ENCODE measurements at places on chromosomes 6 and 20. TPM values are rescaled to one million over a fixed set of nuclear protein-coding genes. Genes with fewer than 3 reads are reported as not detected.
A peak's percentile ranks its signal among the peaks of the same experiment; 100 is the strongest.

DNA sequence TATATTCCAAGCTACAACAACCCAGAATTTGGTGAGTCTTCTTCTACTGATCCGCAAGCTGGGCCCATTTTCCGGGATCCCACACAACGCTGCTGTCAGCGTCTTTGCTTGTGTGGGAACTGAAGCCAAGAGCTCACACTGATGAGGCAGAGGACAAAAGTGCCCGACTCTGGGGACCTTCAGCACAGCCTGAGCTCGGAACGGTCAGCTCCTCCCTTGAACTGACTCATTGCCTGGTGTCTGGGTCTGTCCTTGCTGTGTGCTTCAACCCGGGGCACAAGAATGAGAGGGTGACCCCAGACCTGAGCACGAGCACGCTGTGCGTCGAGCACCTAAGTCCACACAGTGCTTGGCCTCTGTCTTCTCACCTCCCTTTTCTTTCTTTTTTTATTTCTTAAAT lies 33.5 kb downstream of the DACT2 start:
- no peaks in the 10 kb centered on the region for H3K36me3 ChIP-seq
- no peak overlapping the region for H3K27ac ChIP-seq
- no peak overlapping the region for H3K4me3 ChIP-seq
- no peak for DNase-seq
- no peaks in the 10 kb centered on the region for H3K4me1 ChIP-seq
- no peaks in the 10 kb centered on the region for H3K27me3 ChIP-seq

GRCh38 chr6:26568601-26569432 lies 27.9 kb upstream of the ABT1 start:
- no peaks in the 10 kb centered on the region for H3K36me3 ChIP-seq
- no peaks in the 10 kb centered on the region for H3K4me1 ChIP-seq
- peak overlapping the region; percentile 45 for H3K4me3 ChIP-seq
- peak overlapping the region; percentile 79 for H3K27ac ChIP-seq
- no peaks in the 10 kb centered on the region for H3K27me3 ChIP-seq

GRCh38 chr6:65566117-65566516 lies 140.9 kb downstream of the EYS start:
- no peak overlapping the region for H3K4me3 ChIP-seq
- H3K36me3 ChIP-seq = no peaks in the 10 kb centered on the region
- no peaks in the 10 kb centered on the region for H3K4me1 ChIP-seq

GRCh38 chr6:16157909-16158308 lies 29.0 kb downstream of the MYLIP start:
- H3K4me3 ChIP-seq = no peak overlapping the region
- H3K4me1 ChIP-seq = no peaks in the 10 kb centered on the region
- no peaks in the 10 kb centered on the region for H3K27me3 ChIP-seq

Gene METTL24
- 0.96 TPM for total RNA-seq

Gene NNAT
- total RNA-seq = 3.9 TPM

GRCh38 chr20:41428285-41428684 lies 61.7 kb upstream of the EMILIN3 start:
- no peaks in the 10 kb centered on the region for H3K27me3 ChIP-seq
- no peak for DNase-seq
- no peak overlapping the region for H3K27ac ChIP-seq

Gene DEFB119
- total RNA-seq = not detected

GRCh38 chr6:163146036-163146435 lies 268.5 kb upstream of the QKI start:
- H3K27ac ChIP-seq = no peak overlapping the region
- no peaks in the 10 kb centered on the region for H3K27me3 ChIP-seq
- no peaks in the 10 kb centered on the region for H3K36me3 ChIP-seq
- H3K4me3 ChIP-seq = no peak overlapping the region

- H3K36me3 ChIP-seq = no peaks in the 10 kb centered on the region
- H3K27me3 ChIP-seq = no peaks in the 10 kb centered on the region
- H3K27ac ChIP-seq = peak overlapping the region; percentile 32
- H3K4me1 ChIP-seq = peaks cover 18% of the 10 kb centered on the region
Measured at GRCh38 chr20:41394931-41395666, 28.5 kb upstream of the EMILIN3 start.
